Motor neuron (in vitro differentiated cells): ENCODE measurements at places on chromosomes 1 and 21. TPM values are rescaled to one million over a fixed set of nuclear protein-coding genes. Genes with fewer than 3 reads are reported as not detected.
A peak's percentile ranks its signal among the peaks of the same experiment; 100 is the strongest.

GRCh38 chr1:103489935-103490334, 35.6 kb upstream of the RNPC3 start:
- ATAC-seq, result peak; percentile 67

GRCh38 chr21:26758083-26758880, 86.9 kb downstream of the ADAMTS1 start:
- ATAC-seq, result no peak

DNA sequence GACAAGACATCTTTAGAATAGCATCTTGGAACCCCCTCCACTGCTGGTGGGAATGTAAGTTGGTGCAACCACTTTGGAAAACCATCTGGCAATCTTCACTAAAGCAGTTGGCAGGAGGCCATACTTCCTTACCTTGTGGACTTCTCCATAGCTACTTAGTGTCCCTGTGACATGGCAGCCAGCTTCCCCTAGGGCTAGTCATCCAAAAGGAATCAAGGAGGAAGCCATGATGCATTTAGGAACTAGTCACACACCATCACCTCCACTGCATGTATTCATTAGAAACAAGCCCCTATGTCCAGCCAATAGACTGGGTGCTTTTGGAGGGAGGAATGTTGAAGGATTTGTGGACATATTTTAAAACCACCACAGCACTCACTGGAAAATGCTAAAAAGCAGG, 19.9 kb downstream of the MX2 start:
- no peak for ATAC-seq

DNA sequence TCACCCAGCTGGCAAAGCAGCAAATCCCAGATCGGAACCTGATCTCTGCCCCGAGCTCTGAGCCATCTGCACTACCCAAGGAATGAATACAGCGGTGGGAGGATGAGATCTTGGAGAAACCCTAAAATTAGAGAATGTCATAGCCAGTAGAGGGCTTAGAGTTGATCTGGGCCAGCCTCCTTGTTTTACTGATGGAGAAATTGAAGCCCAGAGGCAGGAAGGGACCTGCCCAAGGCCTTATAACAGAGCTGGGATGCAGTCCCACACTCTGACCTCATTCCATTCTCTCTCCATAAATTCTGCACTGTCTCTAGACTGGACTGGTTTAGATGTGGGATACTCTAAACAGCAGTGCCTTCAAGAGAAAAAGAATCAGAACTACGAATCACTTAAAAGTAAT, 4.8 kb upstream of the SFN start:
- ATAC-seq, result no peak

- no peak for ATAC-seq
Observed at GRCh38 chr1:59113876-59114457, 182.9 kb upstream of the FGGY start.

DNA sequence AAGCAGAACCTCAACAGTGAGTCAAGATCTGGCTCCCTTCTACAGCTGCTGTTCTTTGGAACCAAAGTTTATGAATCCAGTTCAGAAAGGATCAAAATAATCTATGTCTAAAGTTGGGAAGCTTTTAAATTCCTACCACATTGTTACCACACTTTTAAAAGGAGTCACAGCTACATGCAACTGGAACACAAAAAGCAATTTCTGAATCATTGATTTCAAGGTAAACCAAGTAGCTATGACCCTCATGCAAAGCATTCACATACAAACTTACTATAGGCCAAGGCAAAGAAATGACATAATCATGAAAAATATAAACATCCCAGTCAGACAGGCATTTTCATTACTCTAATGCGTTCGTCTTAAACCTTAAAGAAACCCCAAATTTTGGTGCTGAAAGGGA, 3.5 kb downstream of the SIPA1L2 start:
- ATAC-seq, result no peak

GRCh38 chr1:191206513-191207207, 729.0 kb upstream of the BRINP3 start:
- no peak for ATAC-seq

- no peak for ATAC-seq
Observed at GRCh38 chr1:91700332-91700731, 185.6 kb downstream of the TGFBR3 start.

DNA sequence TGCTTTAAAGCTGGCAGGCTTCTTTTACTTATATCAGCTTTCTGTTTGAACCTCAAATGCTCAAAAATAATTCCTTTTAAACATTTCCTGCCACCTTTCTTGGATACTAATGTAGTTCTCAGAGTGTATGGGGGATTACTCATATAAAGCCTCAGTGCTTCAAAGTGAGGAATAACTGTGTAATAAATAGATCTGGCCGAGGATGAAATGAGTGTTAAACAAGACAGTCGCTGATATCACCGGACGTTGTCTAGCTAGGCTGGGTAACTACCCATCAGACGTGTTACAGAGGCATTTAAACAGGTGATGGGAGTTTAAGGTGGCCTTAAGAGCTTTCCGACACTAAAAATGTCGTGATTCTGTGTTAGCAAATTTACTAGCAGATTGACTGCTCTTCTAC, 53.1 kb downstream of the VANGL2 start:
- no peak for ATAC-seq

GRCh38 chr21:44018813-44019567, 6.9 kb downstream of the TRAPPC10 start:
- no peak for ATAC-seq

DNA sequence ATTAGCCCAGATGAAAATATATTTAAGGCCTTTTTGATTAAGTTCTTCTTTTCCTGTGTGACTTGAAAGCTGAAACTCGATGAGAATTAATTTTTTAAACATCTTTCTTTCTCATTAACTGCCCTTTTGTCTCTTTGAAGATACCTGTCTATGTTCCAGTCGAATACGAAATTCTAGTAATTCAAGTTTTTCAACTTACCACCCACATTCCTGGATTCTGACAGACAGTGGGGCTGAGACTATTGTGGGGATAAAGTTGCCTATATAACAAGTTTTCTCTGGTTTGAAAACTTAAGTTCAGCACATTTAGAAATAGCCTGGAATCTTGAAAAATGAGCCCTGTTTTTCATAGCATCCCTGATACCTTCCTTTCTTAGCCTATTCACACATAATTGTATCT, 114.6 kb downstream of the NTNG1 start:
- no peak for ATAC-seq

DNA sequence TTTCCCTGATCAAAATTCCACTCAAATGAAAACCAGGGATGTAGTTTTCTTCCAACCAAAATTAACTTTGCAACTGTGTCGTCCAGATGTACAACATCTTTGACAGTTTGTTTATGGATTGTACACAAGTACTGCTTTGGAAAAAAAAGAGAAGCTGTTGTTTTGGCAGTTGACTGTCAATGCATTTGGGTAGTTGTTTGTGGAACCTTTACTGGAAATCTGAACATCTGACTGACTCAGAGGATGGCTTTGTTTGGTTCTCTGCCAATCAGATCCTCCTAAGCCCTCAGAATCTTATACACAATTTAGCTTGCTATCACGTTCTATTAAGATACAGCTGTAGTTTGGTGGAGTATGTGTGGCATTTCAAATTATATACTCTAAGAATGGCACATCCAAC, 195.0 kb downstream of the KCNK2 start:
- no peak for ATAC-seq

- ATAC-seq, result no peak
Observed at GRCh38 chr1:94105957-94106529, 14.9 kb downstream of the ABCA4 start.

DNA sequence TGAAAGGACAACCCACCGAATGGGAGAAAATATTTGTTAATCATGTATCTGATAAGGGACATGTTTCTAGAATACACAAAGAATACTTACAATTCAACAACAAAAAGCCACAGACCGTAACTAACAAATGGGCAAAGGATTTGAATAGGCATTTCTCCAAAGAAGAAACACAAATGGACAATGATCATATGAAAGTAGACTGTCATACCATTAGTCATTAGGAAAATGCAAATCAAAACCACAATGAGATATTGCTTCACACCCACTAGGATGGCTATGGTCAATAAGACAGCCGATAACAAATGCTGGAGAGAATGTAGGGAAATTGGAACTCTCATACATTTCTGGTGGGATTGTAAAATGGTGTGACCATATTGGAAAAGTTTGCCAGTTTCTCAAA, 367.2 kb upstream of the SGIP1 start:
- no peak for ATAC-seq

GRCh38 chr1:65495137-65495536, 74.7 kb downstream of the LEPR start:
- no peak for ATAC-seq

TNFRSF4 gene
- 0.22 TPM in 1 of 2 replicates, not detected in the other for total RNA-seq

ST6GALNAC3 gene
- 4.6 and 5.4 TPM in 2 replicates for total RNA-seq

CTSK gene
- 330 and 357 TPM in 2 replicates for total RNA-seq

LMX1A gene
- 0.17 TPM in 1 of 2 replicates, not detected in the other for total RNA-seq

ADAMTS5 gene
- total RNA-seq, result 0.98 and 1.5 TPM in 2 replicates

RHD gene
- 0.10 and 0.43 TPM in 2 replicates for total RNA-seq

FBXO2 gene
- 2.1 and 2.3 TPM in 2 replicates for total RNA-seq

KCNA10 gene
- total RNA-seq, result 0.20 TPM in 1 of 2 replicates, not detected in the other

TRAF3IP3 gene
- 1.1 and 1.5 TPM in 2 replicates for total RNA-seq
